SW480 (cell line): ENCODE measurements at places on chromosomes 1 and 21.

DNA sequence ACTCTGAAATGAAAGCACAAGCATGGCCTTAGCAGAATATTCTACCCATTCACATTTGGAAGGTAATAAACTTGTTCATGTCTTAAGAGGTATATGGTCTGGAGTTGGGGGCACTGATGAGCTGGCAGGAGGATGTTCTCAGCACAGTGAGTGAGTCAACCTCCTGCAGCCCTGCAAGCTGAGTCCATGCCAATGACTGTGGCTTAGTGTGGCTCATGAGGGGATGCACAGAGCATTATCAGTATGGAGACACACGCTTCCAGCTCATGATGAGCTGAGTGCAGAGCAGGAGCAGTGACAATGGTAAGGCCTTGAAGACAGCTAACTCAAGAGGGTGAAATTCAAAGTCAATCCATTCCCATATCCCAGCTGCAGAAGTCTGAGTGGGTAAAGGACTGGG lies 102.3 kb downstream of the TNFSF18 start:
- DNase-seq = no peak

DNA sequence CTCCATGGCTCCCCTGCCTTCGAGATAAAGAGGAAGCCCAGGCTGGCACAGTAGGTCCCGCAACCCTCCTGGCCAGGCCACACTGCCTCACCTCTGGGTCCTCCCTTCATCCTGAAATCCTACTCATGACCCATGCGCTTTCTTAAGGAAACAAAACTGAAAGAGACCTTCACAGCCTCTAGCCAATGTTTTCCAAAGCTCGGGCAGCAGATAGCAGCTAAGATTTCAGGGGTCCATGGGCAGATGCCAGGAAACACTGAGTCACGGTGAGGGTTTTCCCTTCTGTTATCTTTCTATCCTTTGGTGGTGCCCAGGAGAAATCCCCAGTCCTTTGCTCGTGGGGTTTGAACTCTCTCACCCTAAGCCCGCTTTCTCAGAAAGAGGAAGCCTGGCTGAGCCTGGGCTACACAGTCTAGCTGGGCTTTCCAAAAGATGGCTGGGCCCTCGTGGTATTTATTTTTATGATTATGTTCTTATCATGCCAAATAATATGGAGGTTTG lies 26.6 kb downstream of the TTC39A start:
- no peak for DNase-seq

GRCh38 chr1:114023377-114023776 lies 44.1 kb downstream of the OLFML3 start:
- DNase-seq = no peak

DNA sequence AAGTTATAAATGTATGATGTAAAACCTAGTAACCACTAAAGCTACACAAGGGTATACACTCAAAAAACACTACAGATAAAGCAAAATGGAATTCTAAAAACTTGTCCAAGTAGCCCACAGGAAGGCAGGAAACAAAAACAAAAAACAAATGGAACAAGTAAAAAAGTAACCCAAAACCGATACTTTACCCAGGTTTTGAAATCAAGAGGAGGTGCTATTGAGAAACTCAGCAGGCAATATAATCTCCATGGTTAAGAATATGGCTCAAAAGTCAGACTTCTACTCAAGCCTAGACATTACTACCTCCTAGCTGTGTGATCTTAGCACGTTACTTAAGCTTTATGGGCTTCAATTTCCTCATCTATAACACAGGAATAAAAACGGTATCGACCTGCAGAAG lies 13.3 kb downstream of the RBBP5 start:
- DNase-seq = no peak

DNA sequence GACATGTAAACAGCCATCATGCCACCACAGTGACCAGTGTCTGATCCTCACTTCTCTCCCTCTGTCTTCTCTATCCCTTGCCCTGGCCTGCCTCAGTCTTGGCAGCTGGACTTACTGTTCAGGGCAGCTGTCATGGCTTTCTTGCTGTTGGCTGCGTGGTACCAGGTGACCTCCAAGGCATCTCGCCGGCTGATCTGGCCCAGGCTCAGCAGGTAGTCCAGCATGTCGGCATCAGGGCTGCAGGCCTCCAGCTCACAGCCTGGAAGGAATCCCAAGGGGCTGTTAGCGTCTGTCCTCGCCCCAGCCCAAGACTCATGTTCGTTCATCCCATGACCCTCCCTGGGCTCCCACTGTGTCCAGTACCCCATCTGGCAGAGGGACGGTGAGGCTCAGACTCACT lies 3.6 kb downstream of the FAM151A start:
- no peak for DNase-seq

DNA sequence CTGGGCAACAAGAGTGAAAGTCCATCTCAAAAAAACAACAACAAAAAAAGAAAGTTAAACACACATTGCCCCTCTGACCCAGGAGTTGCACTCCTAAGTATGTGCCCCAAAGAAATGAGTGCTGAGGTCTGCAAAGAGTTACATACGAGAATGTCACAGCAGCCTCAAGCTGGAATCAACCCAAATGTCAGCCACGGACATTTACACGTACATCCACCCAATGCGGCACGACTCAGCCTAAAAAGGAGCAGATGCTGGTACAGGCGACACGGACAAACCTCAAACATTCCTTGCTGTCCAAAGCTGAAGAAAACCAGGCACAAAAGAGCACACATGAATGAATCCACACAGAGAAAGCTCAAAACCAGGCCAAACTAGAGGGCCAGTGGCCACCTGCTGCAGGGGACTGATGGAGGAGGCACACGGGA lies 46.8 kb upstream of the ECE1 start:
- no peak for DNase-seq
